Sigmoid colon (tissue), 7 donors: ENCODE measurements at places on chromosomes 1 and 21. TPM values are rescaled to one million over a fixed set of nuclear protein-coding genes. Genes with fewer than 3 reads are reported as not detected.

- H3K4me3 ChIP-seq, result no peak overlapping the region
- no peaks in the 10 kb centered on the region for H3K27me3 ChIP-seq
- no peaks in the 10 kb centered on the region for H3K36me3 ChIP-seq
- H3K4me1 ChIP-seq, result peaks cover 9% of the 10 kb centered on the region
- no peak overlapping the region for H3K27ac ChIP-seq
Measured at GRCh38 chr21:36064085-36064460, 3.7 kb upstream of the SETD4 start.

FMO2 gene
- 1.1 TPM for polyA plus RNA-seq

DNA sequence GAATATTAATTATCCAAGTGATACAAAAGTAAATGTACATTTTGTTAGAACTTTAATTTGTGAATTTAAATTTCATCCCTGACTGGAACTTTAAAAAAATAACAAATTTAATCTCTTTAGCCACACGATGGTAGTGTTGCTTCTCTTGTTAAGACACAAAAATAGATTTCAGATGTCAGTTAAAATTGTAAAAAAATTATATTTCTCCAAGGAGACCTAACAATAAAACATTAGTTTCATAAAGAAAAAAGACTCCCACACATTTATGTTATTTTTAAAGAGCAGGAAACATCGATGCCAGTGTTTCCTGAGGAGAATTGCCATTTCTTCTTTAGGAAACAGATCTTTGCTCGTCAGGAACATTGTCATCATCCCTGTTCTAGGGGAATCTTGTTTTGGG, 74.0 kb upstream of the DEPDC1 start:
- no peak overlapping the region for H3K4me3 ChIP-seq
- peaks cover 3% of the 10 kb centered on the region for H3K4me1 ChIP-seq
- no peak overlapping the region for H3K27ac ChIP-seq
- H3K27me3 ChIP-seq, result no peaks in the 10 kb centered on the region
- no peaks in the 10 kb centered on the region for H3K36me3 ChIP-seq

DNA sequence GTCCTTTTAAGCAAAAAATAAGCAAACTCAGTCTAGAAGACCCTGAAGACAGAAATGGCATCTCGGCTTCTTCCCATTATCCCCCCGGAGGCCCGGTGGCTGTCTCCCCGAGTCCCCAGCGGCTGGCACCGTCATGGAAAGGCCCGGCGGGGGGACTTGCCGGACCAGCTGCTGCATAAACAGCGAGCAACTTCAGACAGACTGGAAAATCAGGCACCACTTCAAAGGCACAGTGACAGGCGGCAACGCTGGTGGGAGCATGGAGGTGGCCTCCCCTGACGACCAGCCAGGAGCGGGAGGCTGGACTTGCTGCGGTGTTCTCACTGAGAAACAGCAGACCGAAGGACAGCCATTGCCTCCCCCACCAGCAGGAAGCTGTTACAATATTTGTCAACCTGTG, 18.4 kb upstream of the C1QA start:
- H3K4me1 ChIP-seq, result no peaks in the 10 kb centered on the region
- H3K4me3 ChIP-seq, result no peak overlapping the region
- DNase-seq, result no peak
- H3K27ac ChIP-seq, result no peak overlapping the region

DNA sequence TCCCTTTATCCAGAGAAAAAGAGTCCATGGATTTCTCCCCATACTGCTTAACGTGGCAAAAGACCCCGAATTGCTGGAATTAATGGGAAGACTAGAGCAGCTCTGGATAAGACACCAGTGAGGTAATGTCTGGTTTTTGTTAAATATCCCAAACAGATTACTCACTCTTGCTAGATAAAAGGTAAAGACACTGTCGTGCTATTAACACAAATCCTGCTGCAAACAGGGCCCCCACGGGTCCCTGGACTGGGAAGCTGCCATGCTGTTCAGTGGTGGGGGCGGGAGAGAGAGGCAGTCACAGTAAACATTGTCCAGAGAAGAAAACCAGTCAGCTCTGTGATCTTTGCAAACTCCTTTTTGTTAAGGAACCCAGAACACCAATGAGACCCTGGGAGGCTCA, 15.2 kb upstream of the SRP9 start:
- no peak for DNase-seq
- H3K4me1 ChIP-seq, result peaks cover 47% of the 10 kb centered on the region
- H3K36me3 ChIP-seq, result no peaks in the 10 kb centered on the region
- no peak overlapping the region for H3K4me3 ChIP-seq
- peak overlapping the region; percentile 83 for H3K27ac ChIP-seq

GRCh38 chr1:164662462-164662861, 103.5 kb downstream of the PBX1 start:
- no peaks in the 10 kb centered on the region for H3K27me3 ChIP-seq
- no peak for DNase-seq
- no peaks in the 10 kb centered on the region for H3K36me3 ChIP-seq
- H3K4me3 ChIP-seq, result no peak overlapping the region

DIO1 gene
- not detected for polyA plus RNA-seq

- no peak overlapping the region for H3K4me3 ChIP-seq
- H3K4me1 ChIP-seq, result peaks cover 8% of the 10 kb centered on the region
- no peaks in the 10 kb centered on the region for H3K36me3 ChIP-seq
- H3K27me3 ChIP-seq, result peaks cover 60% of the 10 kb centered on the region
- no peak overlapping the region for H3K27ac ChIP-seq
Measured at GRCh38 chr1:12064073-12064969, 1.2 kb downstream of the TNFRSF8 start.

DNA sequence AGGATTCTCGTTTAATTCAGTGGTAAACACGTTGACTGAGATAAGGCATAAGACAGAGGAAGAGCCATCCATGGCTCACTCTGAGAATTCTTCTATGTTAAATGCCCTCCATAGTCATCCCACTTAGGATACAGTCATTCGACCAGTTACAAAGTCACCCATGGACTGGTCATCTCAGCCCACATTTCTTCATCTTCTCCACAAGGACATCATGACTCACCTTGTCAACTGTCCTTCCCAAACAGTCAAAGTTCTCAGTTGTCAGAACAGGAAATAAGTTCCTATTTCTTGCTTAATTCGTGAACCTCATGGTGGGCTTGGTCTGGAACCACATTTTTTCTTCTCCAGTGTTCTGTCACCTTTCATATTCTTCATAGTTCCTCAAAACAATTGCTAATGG, 133.2 kb downstream of the TGFB2 start:
- H3K27me3 ChIP-seq, result no peaks in the 10 kb centered on the region
- H3K36me3 ChIP-seq, result no peaks in the 10 kb centered on the region
- no peak for DNase-seq
- H3K27ac ChIP-seq, result no peak overlapping the region
